Mesenteric fat pad (tissue), 1 donor: ENCODE measurements at places on chromosomes 1 and 21. TPM values are rescaled to one million over a fixed set of nuclear protein-coding genes. Genes with fewer than 3 reads are reported as not detected.

GRCh38 chr1:115643225-115643624 lies 1.5 kb downstream of the VANGL1 start:
- no peak for DNase-seq

DNA sequence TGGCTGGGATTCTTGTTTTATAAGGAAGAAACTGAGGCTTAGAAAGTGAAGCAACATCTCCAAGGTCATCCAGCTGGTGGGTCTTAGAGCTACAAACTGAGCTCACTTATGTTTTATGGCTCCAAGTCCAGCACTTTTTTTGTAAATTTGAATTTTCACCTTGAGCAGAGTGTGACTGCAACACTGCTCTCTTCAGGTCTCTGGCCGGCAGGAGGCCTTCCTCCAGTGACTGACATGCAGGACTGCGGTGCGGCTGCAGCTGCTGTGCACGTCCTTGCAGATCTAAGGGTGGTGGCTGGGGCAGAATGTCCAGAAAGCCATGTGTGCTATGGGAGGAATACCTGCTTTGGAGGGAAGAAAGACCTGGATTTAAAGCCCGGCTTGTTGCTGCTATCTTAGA lies 284.2 kb upstream of the POU3F1 start:
- no peak for DNase-seq

DNA sequence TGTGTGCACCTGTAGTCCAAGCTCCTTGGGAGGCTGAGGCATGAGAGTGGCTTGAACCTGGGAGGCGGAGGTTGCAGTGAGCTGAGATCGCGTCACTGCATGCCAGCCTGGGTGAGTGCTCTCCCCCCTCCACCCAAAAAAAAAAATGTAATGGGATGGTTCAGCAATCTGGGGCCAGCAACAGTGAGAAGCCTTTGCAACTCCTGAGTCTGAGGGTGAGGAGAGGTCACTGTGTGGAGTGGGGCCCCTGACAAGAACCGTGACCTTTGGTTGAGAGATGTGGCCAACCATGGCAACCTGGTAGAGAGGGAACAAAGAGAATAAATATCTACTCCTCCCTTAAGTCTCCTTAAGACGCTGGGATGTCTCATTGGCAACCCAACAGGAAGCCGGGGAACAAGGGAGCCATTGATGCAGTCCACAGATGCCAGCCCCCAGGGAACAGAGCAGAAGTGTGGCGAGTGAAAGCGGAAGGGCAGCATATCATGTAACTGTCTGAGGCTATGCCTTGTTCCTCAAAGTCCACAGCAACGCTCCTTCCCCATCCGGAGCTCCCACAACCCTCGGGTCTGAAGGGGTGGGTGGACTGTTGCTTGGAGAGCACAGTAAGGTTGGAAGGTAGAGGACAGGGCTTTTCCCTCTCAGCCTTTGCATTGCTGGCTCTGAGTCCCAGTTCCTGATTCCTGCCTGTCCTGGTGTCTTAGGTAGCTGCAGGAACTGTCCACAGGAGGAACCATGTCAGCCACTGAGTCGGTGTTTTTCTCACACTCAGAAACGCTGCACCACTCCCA lies 8.3 kb downstream of the TRNP1 start:
- no peak for DNase-seq

GRCh38 chr1:50861772-50862171 lies 98.3 kb downstream of the FAF1 start:
- no peak for DNase-seq

DNA sequence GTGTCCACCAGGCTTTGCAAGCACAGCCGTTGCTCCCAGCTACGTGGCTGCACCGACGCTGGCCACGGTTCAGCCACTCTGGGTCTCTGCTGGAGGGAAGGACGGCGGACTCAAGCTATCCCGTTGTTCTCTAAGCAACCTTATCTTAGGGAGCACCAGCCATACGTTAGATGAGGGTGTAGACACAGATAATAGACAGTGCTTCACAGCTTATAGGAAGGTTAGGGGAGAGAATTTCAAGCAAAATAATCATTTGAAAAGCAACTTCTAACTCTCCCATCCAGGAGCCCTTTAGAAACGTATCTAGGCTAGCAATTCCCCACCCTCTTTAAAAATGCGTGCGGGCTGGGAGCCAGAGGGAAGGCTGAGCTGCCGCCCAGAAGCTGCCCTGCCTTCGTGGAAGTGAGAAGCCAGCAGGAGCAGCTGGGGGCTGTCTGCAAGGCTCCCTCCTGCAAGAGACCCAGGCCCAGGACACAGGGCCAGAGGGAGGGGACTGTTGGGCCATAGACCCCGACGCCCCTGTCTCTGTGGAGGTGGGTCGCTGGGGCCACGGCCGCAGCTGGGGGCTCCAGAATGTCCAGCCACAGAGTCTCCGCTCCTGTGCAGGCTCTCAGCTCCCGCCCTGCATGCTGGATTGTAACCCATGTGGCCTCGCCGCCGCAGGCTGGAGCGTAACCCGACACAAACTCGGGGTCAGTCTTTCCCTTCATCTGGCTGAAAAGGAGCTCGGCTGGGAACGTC lies 31.2 kb upstream of the COL6A2 start:
- DNase-seq: no peak

- DNase-seq: no peak
Measured at GRCh38 chr1:243921111-243921510, 71.1 kb upstream of the AKT3 start.

LCE1F gene
- not detected for total RNA-seq

TMPRSS3 gene
- not detected for total RNA-seq

PCNX2 gene
- total RNA-seq: 6.1 TPM

NPPA gene
- not detected for total RNA-seq

ADGRL2 gene
- total RNA-seq: 37.1 TPM
